ENCODE measurements at places on chromosomes 2 and 18.

- DNase-seq = no peak
These were observed 135.0 kb upstream of the ACKR3 start for GRCh38 chr2:236434593-236434992.

GRCh38 chr2:239308661-239309397 lies 92.0 kb downstream of the HDAC4 start:
- DNase-seq = no peak

DNA sequence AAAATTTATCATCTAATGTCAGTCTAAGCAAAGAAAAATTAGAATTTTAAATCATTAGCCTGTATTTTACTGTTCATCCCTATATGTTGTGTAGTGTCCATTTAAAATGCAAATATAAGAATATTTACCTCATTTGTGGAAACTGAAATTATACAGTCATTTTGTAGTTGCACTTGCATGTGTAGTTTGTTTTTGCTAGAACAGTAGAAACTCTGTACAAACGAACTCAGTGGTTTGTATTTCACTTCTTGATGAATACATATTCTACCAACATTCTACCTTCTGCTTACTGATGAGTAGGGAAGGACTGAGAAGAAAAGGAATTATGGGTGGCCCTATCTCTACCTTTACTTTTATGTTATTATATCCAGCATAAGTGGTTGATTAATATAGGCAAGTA lies 29.7 kb downstream of the BMPR2 start:
- DNase-seq = no peak

GRCh38 chr18:12057419-12058039 lies 36.1 kb upstream of the ANKRD62 start:
- no peak for DNase-seq

GRCh38 chr18:41343808-41344207 lies 611.2 kb upstream of the PIK3C3 start:
- no peak for DNase-seq

DNA sequence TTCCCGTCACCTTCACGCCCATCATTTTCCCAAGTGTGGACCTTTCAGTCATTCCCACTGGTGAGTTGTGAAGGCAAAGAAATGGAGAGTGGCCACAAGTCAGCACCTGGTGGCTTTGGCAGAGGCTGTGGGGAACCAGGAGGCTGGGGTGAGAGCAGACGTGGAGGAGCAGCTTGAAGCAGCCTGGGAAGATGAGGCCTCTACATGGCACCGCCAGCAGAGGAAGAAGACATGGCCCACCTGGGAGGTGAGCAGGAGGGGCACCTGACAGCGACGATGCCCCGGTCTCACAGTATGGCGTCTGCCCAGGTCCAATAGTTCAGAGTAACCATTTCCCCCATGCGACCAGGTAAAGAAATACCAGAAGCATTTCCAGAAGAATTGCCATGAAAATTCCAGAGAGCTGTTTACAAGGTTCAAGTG lies 69.0 kb downstream of the TPO start:
- DNase-seq = no peak

- no peak for DNase-seq
These were observed 199.5 kb downstream of the SETBP1 start for GRCh38 chr18:44880170-44880569.

- DNase-seq = no peak
These were observed 43.7 kb upstream of the APCDD1 start for GRCh38 chr18:10410472-10411308.

GRCh38 chr2:120345608-120346007 lies 328 bp upstream of the INHBB start:
- no peak for DNase-seq

DNA sequence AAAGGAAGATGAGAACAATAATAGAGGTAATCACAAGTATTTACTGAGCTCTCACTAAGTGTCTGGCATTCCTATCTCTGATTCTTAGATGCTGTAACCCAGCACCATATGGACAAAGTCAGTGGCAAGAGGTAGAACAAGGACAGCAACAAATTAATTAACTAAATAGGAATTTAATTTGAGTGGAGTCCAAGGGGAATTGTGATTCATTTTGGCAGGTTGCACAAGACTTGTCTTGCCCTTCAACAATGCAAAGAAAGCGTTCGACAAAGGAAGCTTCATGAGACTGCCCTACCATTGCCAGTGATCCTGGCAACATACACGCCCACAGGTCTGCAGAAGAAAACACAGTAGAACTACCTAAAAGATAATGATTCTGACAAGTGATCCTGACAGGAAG lies 221.6 kb downstream of the RBM43 start:
- no peak for DNase-seq

DNA sequence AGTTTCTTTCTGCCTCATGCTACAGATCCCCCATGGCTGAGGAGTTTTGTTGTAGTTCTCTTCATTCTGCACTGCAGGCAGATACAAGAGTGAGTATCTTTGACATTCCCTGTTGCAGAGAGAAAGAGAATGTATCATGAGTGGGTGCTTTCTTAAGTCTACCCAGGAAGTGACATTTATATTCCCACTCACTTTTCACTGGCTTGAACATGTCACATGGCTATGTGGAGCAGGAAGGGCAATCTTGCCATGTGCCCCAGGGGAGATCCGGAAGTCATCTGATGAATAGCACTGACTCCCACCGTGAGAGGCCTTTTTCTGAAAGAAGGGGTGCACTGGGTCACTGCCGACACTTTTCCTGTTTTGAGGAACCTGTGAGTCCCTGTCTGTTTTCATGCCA lies 66.4 kb upstream of the BOD1L2 start:
- no peak for DNase-seq

DNA sequence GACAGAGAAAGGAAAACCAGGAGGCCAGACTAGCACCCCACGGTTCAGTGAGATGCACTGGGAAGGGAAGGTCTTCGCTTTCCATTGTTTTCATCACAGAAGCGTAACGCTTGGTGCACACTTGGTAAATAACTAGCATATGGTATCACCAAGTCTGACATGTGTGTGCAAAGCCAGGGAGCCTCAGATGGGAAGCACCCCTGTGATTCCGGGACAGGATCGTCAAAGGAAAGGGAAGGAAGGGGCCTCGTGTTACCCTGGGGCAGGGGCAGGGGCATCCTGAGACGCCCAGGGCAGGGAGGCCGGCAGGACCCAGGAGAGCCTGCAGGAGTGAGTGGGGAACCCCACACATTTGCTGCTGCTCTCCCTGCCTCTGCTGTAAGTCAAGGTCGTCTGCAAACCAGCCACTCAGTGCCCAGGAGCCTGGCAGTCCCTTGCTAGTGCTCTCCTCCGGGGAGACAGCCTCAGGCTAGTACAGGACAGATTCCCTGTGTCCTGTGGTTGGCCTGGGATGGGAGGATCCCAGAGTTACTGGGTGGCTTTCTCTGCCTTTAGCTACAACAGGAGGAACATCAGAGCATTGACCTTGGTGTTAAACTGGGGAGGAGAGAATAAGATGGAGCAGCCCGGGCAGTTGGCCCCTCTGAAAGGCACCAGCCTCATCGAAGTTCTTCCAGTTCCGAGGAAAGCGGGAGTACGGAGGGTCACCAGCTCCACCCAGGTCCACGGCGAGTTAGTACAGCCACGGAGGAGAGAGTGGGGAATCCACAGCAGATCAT lies 192.5 kb downstream of the NDUFA10 start:
- DNase-seq = no peak

GRCh38 chr2:128196471-128196931 lies 105.5 kb downstream of the UGGT1 start:
- DNase-seq = peak; percentile 8

DNA sequence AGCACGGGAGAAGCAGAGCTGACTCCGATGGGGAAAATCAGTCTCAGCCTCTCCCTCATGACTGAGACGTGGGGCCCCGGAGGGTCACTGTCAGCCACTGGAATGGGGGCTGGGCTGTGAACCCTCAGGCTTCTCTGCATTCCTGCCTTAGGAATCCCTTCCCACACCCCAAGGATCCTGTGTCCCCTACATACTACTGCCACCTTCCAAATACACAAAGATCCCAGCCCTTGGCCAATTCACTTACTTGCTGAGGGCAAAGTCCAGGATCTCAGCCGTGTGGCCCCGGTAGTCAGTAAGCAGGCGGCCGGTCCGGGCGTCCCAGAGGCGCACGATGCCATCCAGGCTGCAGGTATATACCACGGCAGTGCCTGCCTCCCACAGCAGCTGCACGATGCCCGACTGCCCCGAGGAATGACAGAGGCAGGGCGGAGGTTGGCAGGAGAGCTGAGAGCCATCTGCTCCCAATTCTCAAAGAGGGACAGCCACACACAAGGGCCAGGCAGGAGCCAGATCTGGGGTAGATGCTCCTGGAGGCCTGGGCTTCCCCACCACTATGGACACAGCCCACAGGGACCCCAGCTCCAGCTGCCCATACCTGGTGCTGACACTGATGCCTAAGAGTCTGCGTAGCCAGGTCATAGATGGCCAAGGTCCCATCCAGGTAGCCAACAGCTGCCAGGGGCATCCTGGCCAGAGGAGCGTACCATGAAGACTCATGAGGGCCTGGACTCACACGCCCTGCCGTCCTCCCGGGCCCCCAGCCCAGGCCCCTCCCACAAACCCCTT lies 4.2 kb downstream of the GPBAR1 start:
- no peak for DNase-seq

DNA sequence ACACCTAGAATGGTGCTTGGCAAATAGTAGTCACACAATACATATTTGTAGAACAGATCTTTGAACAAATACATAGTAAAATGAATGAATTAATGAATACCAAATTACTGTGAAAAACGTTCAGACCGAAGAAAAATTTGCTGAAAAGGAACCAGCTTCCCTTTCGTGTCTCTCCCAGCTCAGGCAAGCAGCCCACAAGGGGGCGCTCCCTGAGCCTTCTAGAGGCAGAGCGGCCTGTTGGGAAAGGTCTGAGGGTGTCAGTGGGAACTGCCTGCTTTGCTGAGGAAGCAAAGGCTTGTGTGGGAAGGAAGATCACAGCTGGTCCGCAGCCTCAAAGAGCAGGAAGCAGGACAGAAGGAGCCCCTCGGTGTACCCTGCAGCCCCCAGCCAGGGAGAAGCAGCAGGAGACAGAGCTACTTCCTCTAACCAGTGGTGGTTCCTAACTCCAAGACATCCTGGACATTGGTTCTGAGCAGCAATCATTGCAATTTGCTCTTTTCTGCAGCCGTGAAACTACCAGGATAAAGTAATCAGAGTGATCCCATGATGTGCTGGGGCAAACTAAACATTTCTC lies 231.1 kb downstream of the ANKRD30B start:
- DNase-seq = no peak

DNA sequence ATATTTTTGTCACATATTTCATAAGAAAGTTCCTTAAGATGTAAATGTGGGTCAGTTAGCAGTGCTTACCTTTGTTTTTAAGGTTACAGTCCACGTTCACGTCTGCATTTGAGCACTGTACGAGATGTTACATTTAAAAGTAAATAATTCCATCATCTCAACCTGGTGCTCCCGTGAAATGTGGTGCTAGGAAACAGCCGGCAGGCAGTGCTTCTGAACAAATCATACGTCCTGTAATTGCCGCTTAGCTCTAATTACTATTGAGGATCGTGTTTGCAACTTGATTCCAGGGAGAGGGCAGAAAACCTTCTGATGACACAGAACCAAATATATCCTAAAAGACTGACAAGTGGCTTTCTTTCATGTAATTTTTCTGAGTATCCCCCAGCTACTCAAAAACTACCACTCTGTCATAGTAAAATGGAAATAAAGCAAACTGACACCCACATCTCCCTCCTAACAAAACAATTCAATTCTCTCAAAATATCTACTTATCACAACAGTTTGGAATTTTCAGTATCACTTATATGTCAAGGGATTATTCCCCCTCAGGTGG lies 297.8 kb upstream of the SESTD1 start:
- DNase-seq = no peak

DNA sequence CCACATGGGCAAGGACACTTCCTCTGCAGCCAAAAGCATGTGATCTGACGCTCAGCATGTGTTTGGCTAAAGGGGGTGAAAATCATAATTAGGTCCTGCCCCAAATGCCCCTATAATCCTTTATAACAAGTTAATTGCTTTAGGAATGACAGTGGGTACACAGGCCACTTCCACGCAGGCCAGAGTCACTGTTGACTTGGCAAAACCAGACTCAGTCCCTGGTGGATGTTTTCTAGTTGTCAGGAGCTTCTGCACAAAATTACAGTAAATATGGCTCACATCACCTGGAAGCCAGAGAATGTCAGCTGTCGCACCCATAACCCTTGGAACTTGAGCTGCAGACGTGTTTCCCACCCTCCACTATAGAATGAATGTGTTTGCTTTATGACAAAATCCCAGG lies 13.3 kb upstream of the PXDN start:
- no peak for DNase-seq

- no peak for DNase-seq
These were observed 175.0 kb downstream of the ALPK2 start for GRCh38 chr18:58453913-58454317.

DNA sequence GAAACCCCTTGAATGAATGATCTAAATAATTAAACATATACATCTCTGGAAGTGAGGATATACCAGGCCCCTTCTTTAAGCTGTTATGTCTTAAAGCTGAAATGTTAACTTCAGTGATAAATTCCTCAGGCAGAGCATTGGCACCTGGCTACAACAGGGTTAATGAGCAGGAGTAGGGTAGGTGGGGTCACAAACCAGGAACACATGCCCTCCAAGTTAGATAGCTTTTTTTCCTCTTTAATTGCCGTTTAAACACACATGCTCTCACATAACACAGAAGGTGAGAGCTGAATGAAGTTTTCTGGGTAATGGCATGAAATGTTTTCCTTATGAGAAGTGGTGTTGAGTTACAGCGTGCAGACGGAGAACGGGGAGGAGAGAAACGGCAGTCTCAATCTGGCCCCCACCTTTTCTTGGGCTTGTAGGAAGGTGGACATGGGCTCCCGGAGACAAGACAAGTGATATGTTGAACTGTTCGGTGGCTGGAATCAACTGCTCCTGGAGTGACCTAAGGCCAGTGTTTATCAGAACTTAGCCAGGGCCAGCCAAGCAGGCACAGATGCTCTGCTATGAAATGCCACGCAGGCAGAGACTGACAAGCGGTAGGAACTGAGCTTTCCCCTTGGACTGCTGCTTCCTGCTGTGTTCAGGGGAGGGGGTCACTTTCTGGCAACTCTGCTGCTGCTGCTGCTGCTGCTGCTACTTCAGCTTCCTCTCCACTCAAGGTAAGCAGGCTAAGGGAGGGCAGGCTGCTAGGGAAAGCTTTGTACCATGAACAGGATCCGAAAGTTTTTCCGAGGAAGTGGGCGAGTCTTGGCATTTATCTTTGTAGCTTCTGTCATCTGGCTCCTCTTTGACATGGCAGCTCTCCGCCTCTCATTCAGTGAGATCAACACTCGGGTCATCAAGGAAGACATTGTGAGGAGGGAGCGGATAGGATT lies at the start of gene GALNT5:
Gene GALNT5, plus strand, starts transcription at position 394 of the 941 bp plus-strand sequence. Its CDS starts 378 bp downstream, at position 772.
- DNase-seq = no peak

GRCh38 chr2:19350678-19351401 lies 7.6 kb downstream of the OSR1 start:
- DNase-seq = no peak

DNA sequence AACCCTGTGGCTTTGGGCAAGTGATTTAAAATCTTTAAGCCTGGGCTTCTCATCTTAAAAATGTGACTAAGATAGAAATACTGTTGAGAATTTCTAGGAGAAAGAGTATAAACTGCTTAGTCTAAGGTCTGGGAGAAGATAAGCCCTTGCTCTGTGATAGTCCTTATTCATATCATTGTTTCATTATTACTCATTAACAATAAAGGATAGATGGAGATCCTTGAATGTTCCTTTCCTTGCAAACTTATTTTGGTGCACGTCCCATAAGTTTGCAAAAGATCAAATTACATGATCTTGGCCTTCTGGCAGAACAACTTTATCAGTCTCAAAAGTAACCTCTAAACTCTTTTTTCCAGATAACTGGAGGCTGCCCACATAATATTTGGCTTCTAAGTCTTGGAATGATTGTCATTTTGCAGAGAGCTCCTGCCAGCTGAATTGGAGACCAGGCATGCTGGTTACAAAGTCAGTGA lies 138.3 kb downstream of the FAM124B start:
- DNase-seq = no peak

GRCh38 chr18:36828157-36828629 lies 609 bp downstream of the TPGS2 start:
- no peak for DNase-seq
